Thyroid gland (tissue), 4 donors: ENCODE measurements at places on chromosomes 2 and 18.

GRCh38 chr2:67186871-67187270, 210.3 kb upstream of the ETAA1 start:
- H3K27me3 ChIP-seq, result no peaks in the 10 kb centered on the region
- no peak overlapping the region for H3K27ac ChIP-seq
- no peak for DNase-seq

DNA sequence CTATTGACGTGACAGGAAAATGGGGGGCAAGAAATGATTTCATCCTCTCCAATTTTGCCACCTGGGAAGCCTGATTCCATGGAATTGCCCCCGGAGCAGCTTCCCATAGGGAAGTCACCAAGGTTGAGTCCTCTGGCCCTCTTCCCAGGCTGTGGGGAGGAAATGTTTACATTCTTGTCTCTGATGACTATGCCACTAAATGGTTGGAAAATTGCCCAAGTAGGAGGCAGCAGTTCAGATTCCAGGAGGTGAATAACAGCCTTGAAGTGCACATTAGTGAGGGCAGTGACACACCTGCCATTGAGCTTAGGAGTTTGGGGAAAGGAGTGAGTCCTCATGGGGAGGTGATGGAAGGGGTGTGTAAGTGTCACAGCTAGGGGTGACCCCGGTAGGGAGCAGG, 449.2 kb upstream of the DCC start:
- no peaks in the 10 kb centered on the region for H3K4me1 ChIP-seq
- H3K4me3 ChIP-seq, result no peak overlapping the region
- no peaks in the 10 kb centered on the region for H3K27me3 ChIP-seq
- no peaks in the 10 kb centered on the region for H3K36me3 ChIP-seq

GRCh38 chr2:47810850-47811249, 27.9 kb downstream of the MSH6 start:
- no peak overlapping the region for H3K27ac ChIP-seq
- peaks cover 44% of the 10 kb centered on the region for H3K36me3 ChIP-seq
- no peak for DNase-seq
- no peak overlapping the region for H3K4me3 ChIP-seq

DNA sequence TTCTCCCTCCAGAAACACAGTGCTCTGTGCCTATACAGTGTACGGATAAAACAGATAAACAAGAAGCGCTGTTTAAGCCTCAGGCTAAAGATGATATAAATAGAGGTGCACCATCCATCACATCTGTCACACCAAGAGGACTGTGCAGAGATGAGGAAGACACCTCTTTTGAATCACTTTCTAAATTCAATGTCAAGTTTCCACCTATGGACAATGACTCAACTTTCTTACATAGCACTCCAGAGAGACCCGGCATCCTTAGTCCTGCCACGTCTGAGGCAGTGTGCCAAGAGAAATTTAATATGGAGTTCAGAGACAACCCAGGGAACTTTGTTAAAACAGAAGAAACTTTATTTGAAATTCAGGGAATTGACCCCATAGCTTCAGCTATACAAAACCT, 70.7 kb downstream of the TANK start:
- no peak overlapping the region for H3K4me3 ChIP-seq
- H3K36me3 ChIP-seq, result peaks cover 5% of the 10 kb centered on the region
- H3K27ac ChIP-seq, result no peak overlapping the region
- H3K27me3 ChIP-seq, result no peaks in the 10 kb centered on the region

GRCh38 chr2:37230581-37230980, 815 bp downstream of the CEBPZ start:
- no peak overlapping the region for H3K27ac ChIP-seq
- H3K4me1 ChIP-seq, result peaks cover 27% of the 10 kb centered on the region
- DNase-seq, result no peak
- peak overlapping the region; percentile 100 for H3K4me3 ChIP-seq
- H3K27me3 ChIP-seq, result no peaks in the 10 kb centered on the region
- peaks cover 16% of the 10 kb centered on the region for H3K36me3 ChIP-seq

- no peak overlapping the region for H3K4me3 ChIP-seq
- H3K27me3 ChIP-seq, result no peaks in the 10 kb centered on the region
- no peaks in the 10 kb centered on the region for H3K36me3 ChIP-seq
- peaks cover 22% of the 10 kb centered on the region for H3K4me1 ChIP-seq
Observed at GRCh38 chr2:162111958-162112850, 38.2 kb upstream of the DPP4 start.

DNA sequence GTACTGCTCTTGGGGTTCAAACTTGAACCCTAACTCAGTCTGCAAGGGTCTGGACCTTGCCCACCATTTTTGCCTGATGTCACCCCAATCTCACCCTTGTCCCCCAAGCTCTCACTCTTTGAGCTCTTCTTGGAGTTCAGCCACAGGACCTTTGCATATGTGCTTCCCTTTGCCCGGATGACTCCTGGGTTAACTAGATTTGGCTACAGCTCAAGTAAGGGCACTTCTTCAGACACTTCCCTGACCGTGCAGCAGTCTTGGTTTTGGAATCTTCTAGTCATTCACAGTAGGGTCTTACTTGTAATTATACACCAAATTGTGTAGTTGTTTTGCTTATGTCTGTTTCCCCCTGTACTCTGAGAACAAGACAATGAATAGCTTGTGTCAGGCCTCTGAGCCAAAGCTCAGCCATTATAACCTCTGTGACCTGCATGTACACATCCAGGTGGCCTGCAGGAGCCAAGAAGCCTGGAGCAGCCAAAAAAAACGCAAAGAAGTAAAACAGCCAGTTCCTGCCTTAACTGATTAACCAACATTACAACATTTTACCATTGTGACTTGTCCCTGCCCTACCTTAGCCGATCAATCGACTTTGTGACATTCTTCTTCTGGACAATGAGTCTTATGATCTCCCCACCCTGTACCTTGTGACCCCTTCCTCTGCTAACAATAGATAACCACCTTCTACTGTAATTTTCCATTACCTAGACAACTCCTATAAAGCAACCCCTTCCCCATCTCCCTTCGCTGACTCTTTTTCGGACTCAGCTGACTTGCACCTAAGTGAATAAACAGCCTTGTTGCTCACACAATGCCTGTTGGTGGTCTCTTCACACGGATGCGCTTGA, 1.0 kb upstream of the MOGAT1 start:
- no peaks in the 10 kb centered on the region for H3K36me3 ChIP-seq
- H3K27me3 ChIP-seq, result no peaks in the 10 kb centered on the region
- no peak overlapping the region for H3K4me3 ChIP-seq
- peaks cover 8% of the 10 kb centered on the region for H3K4me1 ChIP-seq

DNA sequence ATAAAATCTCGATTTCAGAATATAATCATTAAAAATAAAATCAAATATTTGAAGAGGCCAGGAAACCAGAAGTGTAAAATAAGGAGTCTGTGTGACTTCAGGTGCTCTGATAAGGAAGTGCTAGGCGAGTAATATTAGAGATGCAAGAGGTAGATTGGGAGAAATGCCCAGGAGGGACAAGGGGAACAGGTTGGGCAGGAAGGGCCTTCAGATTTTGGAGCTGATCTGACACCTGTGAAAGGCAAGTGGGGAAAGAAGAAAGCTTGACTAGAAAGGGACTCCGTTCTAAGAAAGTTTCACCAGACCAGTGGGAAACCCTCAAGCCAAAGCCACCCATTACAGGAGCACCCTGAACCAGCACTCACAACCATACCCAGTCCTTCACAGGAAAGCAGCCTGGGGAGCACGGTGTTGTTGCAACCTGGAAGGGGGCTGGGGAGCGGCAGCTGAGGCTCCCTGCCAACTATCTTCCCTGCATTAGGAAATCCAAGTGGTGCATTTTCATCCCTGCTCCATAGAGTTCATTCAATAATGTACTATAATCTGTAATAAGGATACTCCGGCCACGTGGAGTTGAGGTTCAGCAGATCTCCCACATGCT, 57.5 kb upstream of the GREB1L start:
- no peaks in the 10 kb centered on the region for H3K27me3 ChIP-seq
- no peak overlapping the region for H3K4me3 ChIP-seq
- H3K27ac ChIP-seq, result no peak overlapping the region
- no peaks in the 10 kb centered on the region for H3K36me3 ChIP-seq
- H3K4me1 ChIP-seq, result no peaks in the 10 kb centered on the region

- no peak for DNase-seq
- H3K4me3 ChIP-seq, result no peak overlapping the region
- no peaks in the 10 kb centered on the region for H3K36me3 ChIP-seq
Observed at GRCh38 chr2:45401431-45401922, 209.6 kb downstream of the SRBD1 start.

- DNase-seq, result no peak
- H3K4me1 ChIP-seq, result no peaks in the 10 kb centered on the region
- H3K27me3 ChIP-seq, result no peaks in the 10 kb centered on the region
- no peak overlapping the region for H3K4me3 ChIP-seq
Observed at GRCh38 chr2:12050396-12050795, 304.0 kb downstream of the LPIN1 start.

DNA sequence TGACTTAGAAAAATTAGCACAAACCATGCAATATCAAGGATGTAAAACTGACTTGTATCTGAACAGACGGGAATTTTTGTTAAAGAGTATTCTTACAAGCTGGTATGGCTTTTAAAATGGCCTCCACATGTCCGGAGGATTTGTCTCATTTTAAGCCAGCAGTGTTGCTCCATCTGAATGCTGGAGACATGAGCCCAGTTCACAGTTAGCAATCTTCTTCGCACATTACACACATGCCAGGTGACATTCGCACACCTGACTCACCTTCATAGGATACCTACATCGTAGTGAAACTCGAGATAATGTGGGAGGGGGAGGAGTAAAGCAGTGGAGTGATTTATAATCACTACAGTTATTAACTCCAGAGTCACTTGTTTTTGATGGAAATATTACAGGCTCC, 231.8 kb upstream of the RBBP8 start:
- no peaks in the 10 kb centered on the region for H3K27me3 ChIP-seq
- DNase-seq, result no peak
- H3K4me3 ChIP-seq, result no peak overlapping the region
- H3K4me1 ChIP-seq, result no peaks in the 10 kb centered on the region
- H3K36me3 ChIP-seq, result no peaks in the 10 kb centered on the region
- H3K27ac ChIP-seq, result no peak overlapping the region

- no peak for DNase-seq
- H3K4me3 ChIP-seq, result no peak overlapping the region
- no peaks in the 10 kb centered on the region for H3K27me3 ChIP-seq
- H3K27ac ChIP-seq, result no peak overlapping the region
- no peaks in the 10 kb centered on the region for H3K36me3 ChIP-seq
Observed at GRCh38 chr2:117323331-117323730, 491.2 kb upstream of the DDX18 start.

- H3K27ac ChIP-seq, result no peak overlapping the region
- H3K4me3 ChIP-seq, result no peak overlapping the region
- no peaks in the 10 kb centered on the region for H3K36me3 ChIP-seq
- DNase-seq, result no peak
- H3K4me1 ChIP-seq, result no peaks in the 10 kb centered on the region
Observed at GRCh38 chr2:2134037-2134436, 197.0 kb downstream of the MYT1L start.

DNA sequence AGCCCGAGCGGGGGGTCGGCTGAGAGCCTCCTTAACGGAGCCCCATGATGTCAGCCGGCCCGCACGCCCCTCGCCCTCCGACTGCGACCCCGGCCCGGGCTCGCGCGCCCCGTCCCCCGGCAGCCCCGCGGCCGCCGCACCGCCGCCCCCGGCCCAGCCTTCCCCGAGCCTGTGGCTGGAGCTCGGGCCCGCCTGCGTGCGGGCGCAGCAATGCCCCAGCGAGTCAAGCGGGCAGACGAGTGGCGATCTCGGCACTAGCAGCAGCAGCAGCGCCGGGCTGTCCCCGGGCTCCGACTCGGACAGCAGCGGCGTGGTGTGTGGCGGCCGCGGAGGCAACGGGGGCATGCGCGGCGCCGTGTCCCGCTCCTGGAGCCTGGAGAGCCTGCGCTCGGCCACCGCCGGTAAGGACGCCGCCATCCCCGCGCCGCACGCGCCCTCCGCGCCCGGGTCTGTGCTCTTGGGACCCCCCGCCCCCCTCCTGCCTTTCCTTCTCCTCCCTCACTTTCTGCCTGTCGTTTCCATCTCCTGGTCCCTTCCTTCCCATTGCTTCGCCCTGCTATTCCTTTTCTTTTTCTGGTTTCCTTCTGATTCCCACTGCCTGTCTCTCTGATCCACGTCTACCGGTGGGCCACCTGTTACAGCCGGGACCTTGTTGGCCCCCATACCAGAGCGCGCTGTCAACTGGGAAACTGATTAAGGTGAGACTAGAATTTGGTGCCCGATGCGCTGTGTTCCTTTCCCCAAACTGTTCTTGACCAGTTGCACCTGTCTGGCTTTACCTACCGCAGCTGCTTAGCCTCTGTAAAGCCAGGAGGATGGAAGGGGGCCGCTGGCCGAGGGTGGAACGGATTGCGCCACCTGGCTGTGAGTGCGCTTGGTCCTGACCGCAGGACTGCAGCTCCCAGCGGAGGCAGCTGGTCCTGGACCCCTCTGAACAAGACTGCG, 127.4 kb downstream of the ARHGEF4 start:
- H3K4me3 ChIP-seq, result no peak overlapping the region
- peaks cover 8% of the 10 kb centered on the region for H3K4me1 ChIP-seq
- no peaks in the 10 kb centered on the region for H3K36me3 ChIP-seq
- H3K27me3 ChIP-seq, result no peaks in the 10 kb centered on the region

GRCh38 chr2:46854260-46854659, 61.3 kb downstream of the MCFD2 start:
- H3K27me3 ChIP-seq, result no peaks in the 10 kb centered on the region
- H3K4me3 ChIP-seq, result no peak overlapping the region
- no peaks in the 10 kb centered on the region for H3K36me3 ChIP-seq
- DNase-seq, result no peak

DNA sequence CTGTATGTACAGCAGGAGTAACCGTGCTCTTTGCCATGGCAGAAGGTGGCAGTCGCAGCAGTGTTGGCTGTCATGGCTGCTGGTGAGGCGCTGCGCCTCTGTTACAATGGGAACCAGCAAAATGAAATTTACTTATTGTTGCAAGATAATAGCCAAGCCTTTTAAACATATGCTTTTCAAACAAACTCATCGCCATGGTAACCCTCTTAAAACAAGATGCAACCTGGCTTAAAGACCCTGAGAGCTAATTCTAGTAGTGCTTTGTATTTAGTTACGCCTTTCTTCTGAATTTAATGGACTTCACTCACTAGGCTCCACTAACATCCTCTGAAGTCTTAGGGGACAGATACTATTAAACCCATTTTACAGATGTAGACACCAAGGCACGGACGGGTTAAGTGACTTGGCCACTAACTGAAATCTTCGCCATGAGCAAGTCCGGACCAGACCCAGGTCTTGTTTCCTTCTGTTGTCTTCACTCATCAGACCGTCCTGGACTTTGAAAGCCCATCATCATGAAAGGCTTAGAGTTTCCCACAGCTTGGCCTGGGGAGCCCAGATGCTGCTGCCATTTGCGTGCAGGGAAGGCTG, 111.6 kb upstream of the ODC1 start:
- H3K27ac ChIP-seq, result no peak overlapping the region
- no peaks in the 10 kb centered on the region for H3K4me1 ChIP-seq
- no peak for DNase-seq
- no peaks in the 10 kb centered on the region for H3K36me3 ChIP-seq

DNA sequence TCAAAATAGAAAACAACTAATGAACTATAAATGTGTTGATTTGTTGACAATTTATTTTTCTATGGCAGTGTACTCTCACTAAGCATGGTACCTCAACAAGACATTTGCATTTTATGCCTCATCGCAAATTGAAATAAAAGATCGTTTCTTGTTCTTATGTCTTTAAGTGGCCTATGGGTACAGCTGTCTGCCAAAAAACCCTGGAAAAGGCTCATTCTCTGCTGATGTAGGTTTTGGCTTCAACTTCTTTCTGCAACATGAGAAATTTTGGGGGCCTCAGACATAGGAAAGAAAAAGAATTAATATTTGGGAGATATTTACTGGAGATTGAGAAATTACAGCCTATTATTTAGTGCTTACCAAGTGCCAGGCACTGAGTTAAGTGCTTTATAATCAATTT, 205.1 kb upstream of the DPP10 start:
- H3K36me3 ChIP-seq, result no peaks in the 10 kb centered on the region
- H3K4me1 ChIP-seq, result no peaks in the 10 kb centered on the region
- no peaks in the 10 kb centered on the region for H3K27me3 ChIP-seq
- no peak for DNase-seq

- H3K4me1 ChIP-seq, result peaks cover 5% of the 10 kb centered on the region
- peak overlapping the region; percentile 39 for H3K4me3 ChIP-seq
- H3K27ac ChIP-seq, result no peak overlapping the region
- no peaks in the 10 kb centered on the region for H3K36me3 ChIP-seq
Observed at GRCh38 chr2:126776255-126776654, 120.3 kb downstream of the GYPC start.
